ENCODE measurements at places on chromosomes 7 and 10.

- DNase-seq, result no peak
These were observed 24.8 kb downstream of the GNA12 start for GRCh38 chr7:2819161-2819953.

DNA sequence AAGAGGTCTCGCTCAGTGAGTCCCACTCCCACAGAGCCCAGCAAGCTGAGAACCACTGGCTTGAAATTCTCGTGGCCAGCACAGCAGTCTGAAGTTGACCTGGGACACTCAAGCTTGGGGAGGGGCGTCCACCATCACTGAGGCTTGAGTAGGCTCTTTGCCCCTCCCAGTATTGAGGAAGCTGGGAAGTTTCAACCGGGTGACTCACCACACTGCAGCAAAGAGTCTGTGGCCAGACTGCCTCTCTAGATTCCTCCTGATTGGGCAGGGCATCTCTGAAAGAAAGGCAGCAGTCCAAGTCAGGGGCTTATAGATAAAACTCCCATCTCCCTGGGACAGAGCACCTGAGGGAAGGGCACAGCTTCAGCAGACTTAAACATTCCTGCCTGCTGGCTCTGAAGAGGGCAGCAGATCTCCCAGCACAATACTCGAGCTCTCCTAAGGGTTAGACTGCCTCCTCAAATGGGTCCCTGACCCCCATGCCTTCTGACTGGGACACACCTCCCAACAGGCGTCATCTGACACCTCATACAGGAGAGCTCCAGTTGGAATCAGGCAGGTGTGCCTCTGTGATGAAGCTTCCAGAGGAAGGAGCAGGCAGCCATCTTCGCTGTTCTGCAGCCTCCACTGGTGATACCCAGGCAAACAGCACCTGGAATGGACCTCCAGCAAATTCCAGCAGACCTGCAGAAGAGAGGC, 970.9 kb upstream of the LRRN3 start:
- DNase-seq, result no peak

DNA sequence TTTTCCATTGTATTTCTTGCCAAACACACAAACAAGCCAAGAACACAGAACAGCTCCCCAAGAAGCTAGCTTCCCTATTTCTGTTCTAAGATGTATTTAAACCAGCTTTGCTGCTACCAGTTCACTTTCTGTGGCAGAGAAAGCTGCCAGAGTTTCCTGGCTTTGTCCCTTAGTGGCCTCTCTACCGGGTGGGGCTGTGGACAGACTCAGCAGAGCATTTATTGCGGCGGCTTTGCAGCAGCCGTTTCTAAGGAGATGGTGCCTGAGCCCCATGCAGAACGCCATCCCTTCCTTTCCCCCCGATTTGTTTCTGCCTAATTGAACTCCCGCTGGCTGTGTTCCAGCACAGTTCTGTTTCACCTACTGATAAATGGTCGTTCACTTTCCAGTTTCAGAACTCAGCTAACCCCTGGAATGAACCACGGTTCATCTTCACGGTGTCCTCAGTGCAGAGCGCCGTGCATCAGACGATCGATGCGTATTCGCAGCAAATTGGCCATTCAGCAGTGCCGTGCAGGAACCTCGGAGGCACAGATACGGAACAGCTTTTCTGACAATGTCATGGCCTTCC, 33.8 kb upstream of the SFMBT2 start:
- DNase-seq, result no peak

DNA sequence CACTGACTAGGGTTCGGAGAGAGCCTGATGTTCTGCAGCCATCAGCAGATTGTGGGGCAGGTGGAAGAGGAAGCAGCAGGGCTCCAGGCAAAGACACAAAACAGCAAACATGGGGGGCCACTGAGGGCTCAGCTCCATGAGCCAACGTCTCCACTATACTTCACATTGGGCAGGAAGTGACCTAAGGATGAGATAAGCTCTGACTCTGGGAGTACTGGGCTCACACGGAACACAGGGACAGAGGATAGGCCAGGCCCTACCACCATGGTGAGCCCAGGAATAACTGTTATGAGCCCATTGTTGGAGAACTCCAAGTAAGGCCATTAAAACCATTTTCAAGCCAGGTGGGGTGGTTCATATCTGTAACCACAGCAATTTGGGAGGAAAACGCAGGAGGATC, 14.9 kb upstream of the MRPS24 start:
- DNase-seq, result no peak

DNA sequence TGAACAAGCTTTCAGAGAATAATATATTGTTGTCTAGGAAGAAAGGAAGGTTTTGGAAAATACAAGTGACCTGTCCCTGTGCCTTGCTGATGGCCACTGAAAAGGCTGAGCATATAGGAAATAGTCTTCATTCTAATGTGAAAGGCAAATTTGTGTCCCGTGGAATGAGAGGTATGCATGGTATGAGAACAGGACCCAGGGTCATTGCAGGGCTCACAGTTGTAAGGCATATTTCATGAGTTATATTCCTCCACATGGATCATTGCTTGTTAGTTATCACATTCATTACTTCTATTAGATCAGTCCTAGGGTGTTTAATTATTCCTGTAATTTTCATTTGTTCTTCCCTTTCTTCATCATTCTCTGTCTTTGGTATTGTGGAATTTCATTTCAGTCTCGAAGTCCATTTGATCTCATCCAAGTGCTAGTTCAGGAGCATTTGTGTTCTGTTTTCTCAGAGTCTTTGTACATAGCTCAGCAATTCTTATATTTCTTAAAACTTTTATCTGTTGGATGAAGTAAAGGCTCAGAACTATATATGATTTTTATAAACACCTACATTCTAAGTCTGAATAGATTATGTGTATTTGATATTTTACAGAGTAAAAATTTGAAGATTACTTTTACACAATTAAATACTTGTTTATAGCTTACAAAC, 39.4 kb upstream of the ARHGAP21 start:
- no peak for DNase-seq

DNA sequence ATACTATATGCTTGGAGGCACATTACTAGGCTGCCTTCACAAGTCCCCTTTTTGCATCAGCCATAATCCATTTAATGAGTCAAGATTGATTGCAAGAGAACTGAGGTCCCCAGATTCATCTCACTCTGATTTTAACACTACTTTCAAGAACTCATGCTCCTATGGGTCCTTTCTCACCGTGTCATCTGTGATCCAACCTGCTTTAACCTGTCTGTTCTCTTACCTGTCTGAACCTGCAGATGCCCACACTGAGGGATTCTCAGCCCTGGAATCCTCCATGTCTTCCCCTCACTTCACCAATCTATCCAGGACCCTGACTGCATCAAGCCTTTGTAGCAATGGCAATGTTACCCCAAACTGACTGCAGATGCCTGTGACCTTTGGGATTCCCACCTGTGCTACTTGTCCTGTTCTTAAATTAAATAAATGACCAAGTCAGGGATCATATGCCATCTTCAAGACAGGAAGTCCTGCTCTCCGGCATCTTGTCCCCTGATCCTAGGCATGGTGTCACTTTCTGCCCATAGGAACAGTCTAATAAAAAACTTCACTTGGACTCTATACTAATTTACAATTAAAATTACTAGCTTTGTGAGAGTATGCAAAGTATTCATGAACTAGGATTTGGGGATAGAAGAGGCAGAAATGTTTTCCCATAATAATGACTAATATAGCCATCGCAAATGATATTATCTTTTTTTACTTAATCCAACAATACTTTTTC, 25.9 kb upstream of the GOT1 start:
- DNase-seq, result no peak

- DNase-seq, result no peak
These were observed 138.5 kb downstream of the CPED1 start for GRCh38 chr7:121126801-121127534.

GRCh38 chr7:151018421-151019129, 5.7 kb downstream of the ATG9B start:
- peak; percentile 31 for DNase-seq

GRCh38 chr7:25481891-25482290, 253.6 kb upstream of the NPVF start:
- DNase-seq, result no peak

- DNase-seq, result no peak
These were observed 51.7 kb upstream of the COL13A1 start for GRCh38 chr10:69750011-69750373.

- peak; percentile 52 for DNase-seq
These were observed 117.2 kb downstream of the PIP4K2A start for GRCh38 chr10:22597138-22597537.

DNA sequence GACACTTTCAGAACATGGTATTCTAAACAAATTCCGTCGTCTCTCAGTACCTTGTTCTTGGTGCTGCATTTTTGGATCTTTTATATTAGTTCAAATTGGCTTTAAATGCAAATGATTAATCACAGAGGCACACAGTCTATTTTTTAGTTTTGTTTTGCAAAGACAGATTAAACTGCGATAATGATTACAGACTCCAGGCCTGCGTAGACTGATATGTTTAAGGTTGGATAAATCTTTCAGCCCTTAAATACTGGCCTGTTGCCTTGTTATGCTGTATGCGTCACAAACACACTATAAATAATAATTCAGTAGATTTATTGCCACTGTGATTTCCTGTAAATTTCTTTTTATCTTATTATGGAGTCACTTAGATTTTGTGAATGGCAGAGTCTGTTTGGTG, 19.3 kb downstream of the CACNB2 start:
- DNase-seq, result no peak

DNA sequence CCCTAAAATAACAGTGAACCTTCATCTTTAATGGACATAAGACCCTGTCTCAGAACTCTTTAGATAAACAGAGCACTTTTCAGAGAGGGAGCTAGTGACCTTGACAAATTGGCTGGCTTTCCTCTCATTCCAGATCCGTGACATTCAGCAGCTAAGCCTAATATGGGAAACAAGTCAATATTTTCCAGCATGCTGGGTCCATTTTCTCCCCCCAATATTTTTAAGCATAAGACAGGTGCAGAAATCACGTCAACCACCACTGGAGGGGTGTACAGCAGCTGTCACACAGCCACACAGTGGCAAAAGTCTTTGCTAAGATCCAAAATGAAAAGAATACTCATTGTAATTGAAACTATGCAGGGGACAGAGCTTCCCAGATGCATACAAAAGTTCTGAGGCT, 26.1 kb downstream of the LRRTM3 start:
- no peak for DNase-seq

GRCh38 chr10:8282340-8282739, 227.9 kb downstream of the GATA3 start:
- DNase-seq, result no peak

DNA sequence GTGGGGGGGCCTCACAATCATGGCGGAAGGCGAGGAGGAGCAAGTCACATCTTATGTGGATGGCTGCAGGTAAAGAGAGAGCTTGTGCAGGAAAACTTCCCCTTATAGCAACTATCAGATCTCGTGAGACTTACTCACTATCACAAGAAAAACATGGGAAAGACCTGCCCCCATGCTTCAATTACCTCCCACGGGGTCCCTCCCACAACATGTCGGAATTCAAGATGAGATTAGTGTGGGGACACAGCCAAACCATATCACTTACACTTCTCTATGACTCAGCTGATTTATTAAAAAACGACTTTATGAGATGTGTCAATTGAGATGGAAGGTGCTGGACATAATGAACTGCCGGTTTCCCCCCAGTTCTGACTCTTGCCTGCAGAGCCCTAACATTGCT, 23.8 kb upstream of the CHN2 start:
- no peak for DNase-seq

- no peak for DNase-seq
These were observed 211.8 kb downstream of the DIP2C start for GRCh38 chr10:477620-478019.

- DNase-seq, result no peak
These were observed 254.8 kb downstream of the PHF14 start for GRCh38 chr7:11228515-11228914.

GRCh38 chr10:60480865-60481563, 91.3 kb upstream of the ANK3 start:
- DNase-seq, result no peak

- peak; percentile 70 for DNase-seq
These were observed 6.1 kb upstream of the NCAPG2 start for GRCh38 chr7:158710651-158711102.

- no peak for DNase-seq
These were observed 1578.9 kb downstream of the REEP3 start for GRCh38 chr10:65100146-65100545.

DNA sequence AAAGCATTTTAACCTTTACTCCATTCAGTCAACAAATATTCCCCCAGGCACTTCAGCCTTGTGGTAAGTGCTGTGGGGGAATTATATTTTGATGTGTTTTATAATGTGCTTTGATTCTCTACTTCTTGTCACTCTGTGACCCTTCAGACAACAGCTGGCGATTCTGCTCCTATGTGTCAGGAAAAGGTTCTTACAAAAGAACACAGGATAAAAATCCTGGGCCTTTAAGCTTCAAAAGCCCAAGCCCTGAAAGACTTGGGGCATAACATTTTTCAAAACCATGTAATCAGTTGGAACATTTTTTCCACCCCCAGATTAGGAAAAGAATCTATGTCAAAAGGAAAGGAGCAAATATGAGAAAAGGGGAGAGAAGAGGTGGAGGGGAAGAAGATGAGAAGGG, 37.8 kb upstream of the LRRC17 start:
- DNase-seq, result no peak

GRCh38 chr10:98244586-98244985, 23.4 kb downstream of the LOXL4 start:
- DNase-seq, result no peak

- no peak for DNase-seq
These were observed 11.0 kb downstream of the GRID1 start for GRCh38 chr10:86355571-86356038.

DNA sequence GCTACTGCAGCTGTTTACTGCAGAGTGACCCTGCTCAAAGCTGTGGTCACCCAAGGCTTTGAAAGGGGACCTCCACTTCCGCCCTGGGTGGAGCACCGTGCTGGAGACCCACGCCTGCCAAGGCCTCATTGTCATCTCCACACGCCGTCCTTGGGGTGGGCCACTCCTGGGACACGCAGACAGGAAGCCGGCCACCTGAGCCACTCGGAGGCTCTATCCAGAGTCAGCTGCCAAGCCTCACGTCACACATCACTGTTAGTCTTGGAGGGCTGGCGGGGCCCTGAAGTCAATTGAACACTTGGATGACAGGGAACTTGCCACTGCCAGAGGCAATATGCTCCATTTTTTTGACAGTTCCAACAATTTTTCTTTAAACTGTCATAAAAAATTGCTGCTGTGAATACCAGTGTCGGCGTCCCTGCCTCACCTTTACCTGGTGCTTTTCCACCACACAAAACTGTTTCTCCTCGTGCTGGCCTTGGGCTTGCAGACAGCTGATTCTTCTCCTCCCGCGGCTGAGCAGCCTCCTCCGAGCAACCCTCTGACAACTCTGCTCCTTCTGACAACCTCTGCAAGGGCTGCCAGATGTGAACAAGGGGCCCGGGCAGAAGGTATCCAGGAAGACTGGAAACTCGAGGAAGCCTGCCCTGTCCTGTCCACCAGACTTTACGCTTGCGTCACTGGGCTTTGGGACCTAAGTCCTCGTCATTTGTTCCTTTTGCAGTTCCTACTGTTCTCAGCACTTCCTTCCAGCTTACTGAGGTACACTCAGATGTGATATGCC, 81.9 kb downstream of the EGFR start:
- DNase-seq, result no peak

All from CD4-positive, alpha-beta T cell treated with Interleukin-4 for 1 hour (primary cell).